ENCODE measurements at places on chromosomes 16 and 17. TPM values are rescaled to one million over a fixed set of nuclear protein-coding genes. Genes with fewer than 3 reads are reported as not detected.

The REXO5 gene
- total RNA-seq = 25.7 TPM

The DPEP3 gene
- not detected for total RNA-seq

The ZNF423 gene
- total RNA-seq = not detected

The C16orf92 gene
- total RNA-seq = not detected

Measured in activated CD4-positive, alpha-beta memory T cell treated with anti-CD3 and anti-CD28 coated beads for 36 hours (primary cell).